CD4-positive, alpha-beta T cell treated with Interleukin-4 for 1 hour (primary cell): ENCODE measurements at places on chromosomes 5 and 9.

- DNase-seq = no peak
These were observed 497.4 kb upstream of the CYLC2 start for GRCh38 chr9:102497709-102498108.

GRCh38 chr9:35193762-35194161, 32.0 kb downstream of the UNC13B start:
- DNase-seq = no peak

DNA sequence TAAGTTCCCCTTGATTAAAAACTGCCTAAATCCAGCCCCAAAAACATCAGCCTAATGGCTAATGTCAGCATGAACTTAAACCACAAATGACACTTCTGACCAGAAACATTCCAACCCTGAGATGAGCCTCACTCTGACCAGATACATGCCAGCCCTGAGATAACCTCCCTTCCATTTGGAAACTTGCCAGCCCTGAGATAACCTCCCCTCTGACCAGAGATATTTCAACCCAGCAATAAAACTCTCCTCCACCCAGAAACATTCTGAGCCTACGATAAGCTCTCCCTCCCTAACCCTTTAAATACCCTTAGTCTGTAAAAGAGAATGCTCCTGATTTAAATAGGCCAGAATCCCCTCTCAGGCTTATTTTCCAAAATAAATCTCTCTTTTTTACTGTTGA, 1035.7 kb upstream of the NUDT12 start:
- no peak for DNase-seq

DNA sequence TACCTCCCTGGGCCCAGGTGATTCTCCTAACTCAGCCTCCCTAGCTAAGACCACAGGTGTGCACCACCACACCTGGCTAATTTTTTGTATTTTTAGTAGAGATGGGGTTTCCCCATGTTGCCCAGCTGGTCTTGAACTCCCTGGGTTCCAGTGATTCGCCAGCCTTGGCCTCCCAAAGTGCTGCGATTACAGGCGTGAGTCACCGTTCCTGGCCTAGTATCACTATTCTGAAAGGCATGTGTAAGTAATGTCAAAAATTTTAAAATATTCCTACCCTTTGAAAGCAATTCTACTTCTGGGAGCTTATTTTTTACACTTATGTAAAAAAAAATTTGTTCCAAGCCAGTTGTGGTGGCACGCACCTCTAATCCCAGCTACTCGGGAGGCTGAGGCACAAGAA, 27.1 kb upstream of the TLE1 start:
- DNase-seq = no peak

DNA sequence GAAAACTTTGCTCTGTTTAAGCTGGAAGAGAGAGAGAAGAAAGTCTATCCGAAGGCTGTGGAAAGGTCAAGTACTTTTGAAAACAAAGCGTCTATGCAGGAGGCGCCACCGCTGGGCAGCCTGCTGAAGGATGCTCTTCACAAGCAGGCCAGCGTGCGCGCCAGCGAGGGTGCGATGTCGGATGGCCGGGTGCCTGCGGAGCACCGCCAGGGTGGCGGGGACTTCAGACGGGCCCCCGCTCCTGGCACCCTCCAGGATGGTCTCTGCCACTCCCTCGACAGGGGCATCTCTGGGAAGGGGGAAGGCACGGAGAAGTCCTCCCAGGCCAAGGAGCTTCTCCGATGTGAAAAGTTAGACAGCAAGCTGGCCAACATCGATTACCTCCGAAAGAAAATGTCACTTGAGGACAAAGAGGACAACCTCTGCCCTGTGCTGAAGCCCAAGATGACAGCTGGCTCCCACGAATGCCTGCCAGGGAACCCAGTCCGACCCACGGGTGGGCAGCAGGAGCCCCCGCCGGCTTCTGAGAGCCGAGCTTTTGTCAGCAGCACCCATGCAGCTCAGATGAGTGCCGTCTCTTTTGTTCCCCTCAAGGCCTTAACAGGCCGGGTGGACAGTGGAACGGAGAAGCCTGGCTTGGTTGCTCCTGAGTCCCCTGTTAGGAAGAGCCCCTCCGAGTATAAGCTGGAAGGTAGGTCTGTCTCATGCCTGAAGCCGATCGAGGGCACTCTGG, 32.6 kb downstream of the CD180 start:
- no peak for DNase-seq

DNA sequence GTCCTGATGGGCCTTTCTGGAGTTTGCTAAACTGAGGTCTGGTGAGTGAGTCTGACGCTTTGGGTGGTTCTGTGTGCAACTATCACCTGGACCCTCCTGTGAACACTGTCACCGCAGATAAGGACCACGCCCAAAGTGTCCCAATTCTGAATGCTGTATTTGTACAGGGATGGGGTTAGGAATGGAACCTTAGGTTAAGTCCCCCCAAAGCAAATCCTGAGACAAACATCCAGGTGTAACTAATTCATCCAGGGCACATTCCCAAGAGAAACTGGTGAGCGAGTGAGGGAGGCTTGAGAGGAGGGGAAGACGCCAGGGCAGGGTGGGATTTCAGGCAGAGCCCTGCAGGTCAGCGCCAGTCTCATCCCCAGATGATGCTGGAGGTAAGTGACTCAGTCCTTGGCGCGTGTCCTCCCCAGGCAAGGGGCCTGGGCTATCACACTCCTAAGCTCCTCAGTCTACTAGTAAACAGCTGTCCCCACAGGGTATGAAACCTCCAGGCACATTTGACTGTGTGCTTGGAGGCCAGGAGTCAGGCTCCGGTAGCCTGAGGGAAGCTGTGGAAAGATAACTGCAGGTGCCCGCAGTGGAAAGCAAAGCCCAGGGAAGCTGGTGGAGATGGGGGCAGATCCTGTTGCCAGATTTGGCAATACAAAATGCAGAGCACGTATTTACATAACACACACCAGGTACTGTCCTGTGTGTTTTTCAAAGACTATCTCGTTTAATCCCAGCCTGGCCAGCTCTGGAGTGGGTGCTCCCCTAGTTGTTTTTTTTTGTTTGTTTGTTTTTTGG, 66.7 kb downstream of the IL6ST start:
- no peak for DNase-seq

DNA sequence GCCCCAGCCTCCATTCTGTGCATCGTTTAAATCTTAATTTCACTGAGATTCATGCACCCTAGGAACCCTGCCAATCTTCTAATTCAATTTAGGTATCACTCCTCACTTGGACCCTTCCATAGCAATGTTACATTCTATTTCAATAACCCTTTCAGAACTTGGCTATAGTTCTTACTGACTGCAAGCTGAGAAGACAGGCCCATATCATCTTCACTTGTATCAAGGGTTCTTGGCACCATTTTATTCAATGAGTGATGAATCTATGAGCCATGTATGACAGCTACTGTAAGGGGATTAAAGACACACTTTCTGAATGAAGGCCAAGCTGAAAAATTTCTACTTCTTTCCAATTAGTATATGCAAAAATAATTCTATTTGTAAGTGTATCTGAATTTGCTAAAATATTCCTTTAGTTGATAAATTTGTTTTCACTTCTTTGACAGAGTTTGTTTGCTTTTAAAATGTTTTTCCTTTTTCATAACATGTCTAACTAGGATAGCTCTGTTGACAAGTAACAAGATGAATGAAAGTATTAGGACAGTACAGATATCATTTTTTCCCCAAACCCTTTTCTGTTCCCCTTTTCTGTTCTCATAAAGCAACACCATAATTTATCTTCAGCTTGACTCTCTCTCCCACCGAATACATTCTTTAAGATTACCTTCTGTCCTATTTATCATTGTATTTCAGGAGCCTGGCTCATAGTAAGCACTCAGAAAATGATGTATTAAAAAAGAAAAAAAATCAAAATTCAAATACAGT, 9.6 kb downstream of the ITGA2 start:
- DNase-seq = no peak
